ENCODE measurements at places on chromosomes 13 and 19. TPM values are rescaled to one million over a fixed set of nuclear protein-coding genes. Genes with fewer than 3 reads are reported as not detected.
A peak's percentile ranks its signal among the peaks of the same experiment; 100 is the strongest.

DNA sequence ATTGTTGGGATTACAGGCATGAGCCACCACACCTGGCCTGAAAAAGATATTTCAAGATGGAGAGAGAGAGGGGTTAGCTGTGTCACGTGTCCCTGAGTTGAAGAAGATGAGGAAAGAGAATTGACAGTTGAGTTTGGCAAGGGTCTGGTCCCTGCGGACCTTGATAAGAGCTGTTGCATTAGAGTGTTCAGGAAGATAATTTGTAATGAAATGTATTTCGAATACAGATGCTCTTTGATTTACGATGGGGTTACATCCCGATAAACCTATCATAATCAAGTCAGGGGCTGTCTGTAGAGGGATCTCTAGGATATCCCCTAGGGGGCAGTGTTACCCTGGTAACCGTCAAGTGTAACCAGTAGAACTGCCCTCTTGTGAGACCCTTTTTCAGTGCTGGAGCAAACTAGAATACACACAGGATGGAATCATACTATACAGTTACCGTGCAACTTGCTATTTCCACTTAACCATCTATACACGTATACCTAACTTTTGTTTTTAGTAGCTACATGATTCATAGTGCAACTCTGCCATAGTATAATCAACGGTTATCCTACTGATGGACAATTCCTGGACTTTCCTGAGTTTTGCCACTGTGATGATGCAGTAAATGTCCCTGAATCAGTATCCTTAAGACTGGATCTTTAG is 1.5 kb upstream of the ELOF1 start:
- peaks cover 38% of the 10 kb centered on the region for H3K4me1 ChIP-seq
- peak overlapping the region; percentile 81 for H3K27ac ChIP-seq
- H3K36me3 ChIP-seq: peaks cover 15% of the 10 kb centered on the region
- DNase-seq: peak; percentile 78
- H3K27me3 ChIP-seq: no peaks in the 10 kb centered on the region
- H3K4me3 ChIP-seq: peak overlapping the region; percentile 90

DNA sequence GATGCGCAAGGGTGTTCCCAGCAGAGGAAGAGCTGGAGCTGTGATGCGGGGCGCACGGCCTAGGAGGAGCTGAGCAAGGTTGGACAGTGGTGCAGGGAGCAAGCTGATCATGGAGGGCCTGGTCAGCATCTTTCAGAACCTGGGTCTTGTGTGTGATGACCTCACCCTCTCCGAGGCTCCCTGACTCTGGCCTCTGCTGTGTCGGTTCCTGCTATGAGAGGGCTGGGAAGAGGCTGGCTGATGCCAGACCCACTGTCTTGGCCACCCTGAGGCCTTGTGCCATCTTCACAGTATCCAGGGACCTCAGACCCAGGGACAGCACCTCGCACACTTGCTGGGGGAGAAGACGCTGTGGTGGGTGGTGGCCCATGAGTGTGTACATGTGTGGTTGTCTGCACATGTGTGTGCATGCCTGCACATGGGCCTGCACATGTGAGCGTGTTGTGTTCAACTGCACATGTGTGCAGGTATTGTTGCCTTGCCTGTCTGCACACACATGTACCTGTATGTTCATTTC is 16.5 kb upstream of the C13orf46 start:
- DNase-seq: peak; percentile 4
- no peaks in the 10 kb centered on the region for H3K27me3 ChIP-seq
- H3K27ac ChIP-seq: peak overlapping the region; percentile 71
- peaks cover 7% of the 10 kb centered on the region for H3K4me1 ChIP-seq

DNA sequence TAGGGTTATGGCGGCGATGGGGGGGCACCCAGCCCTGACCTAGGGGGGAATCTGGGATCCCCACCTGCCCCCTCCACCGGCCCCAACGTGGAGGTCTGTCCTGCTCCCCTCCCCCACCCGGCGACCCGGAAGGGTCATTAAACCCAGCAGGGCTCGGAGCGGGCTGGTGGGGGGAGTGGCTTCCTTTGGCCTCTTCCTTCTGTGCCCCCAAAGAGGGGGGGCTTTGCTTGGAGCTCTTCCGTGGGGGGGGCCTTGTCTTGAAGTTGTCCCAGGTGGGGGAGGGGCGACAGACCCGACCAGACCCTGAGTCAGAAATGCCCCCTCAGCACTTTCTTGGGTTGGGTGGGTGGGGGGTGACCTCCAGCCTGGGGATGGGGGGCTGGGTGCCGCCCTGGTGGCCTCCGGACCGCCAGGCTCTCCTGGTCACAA is 1.5 kb downstream of the ARID3A start:
- peaks cover 10% of the 10 kb centered on the region for H3K4me1 ChIP-seq
- no peak overlapping the region for H3K4me3 ChIP-seq
- H3K27ac ChIP-seq: no peak overlapping the region
- no peaks in the 10 kb centered on the region for H3K27me3 ChIP-seq
- peaks cover 3% of the 10 kb centered on the region for H3K36me3 ChIP-seq
- no peak for DNase-seq

DNA sequence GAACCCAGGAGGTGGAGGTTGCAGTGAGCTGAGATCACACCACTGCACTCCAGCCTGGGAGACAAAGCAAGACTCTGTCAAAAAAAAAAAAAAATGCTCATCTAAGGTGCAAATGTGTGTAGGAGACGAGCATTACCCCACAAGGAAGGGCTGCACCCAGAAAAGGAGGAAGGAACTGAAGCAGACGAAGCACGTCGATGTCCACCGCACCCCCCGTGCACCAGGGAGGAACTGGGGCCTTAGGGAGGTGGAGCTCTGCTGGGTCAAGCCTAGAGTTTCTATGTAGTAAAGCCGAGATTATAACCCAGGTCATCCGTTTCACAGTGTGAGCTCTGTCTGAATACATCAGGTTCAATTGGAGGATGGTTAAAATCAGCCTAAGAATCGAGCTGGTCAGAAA is 1.1 kb downstream of the VSTM1 start:
- H3K36me3 ChIP-seq: no peaks in the 10 kb centered on the region
- no peaks in the 10 kb centered on the region for H3K4me1 ChIP-seq
- peaks cover 11% of the 10 kb centered on the region for H3K27me3 ChIP-seq
- DNase-seq: no peak

DNA sequence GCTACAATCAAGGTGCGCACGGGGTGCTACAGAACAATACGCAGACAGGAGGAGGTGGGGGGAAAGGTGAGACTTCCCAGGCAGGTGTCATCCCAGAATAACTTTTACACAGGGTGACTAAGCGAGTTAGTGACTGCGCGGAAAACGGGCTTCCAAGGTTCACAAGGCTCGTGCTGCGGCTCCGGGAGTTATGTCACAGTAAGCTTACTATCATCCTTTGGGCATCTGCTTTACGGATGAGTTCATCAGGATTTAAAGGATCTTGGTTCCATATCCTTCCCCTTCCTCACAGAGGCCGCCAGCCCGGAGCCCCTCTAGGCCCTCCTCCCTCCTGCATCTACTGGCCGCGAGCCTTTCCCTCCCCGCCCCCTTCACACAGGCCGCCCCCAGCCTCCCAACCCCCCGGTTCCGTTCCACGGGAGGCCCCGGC is 474 bp upstream of the IFT88 start:
- H3K4me3 ChIP-seq: peak overlapping the region; percentile 81
- H3K36me3 ChIP-seq: peaks cover 12% of the 10 kb centered on the region
- H3K27me3 ChIP-seq: no peaks in the 10 kb centered on the region
- H3K4me1 ChIP-seq: peaks cover 12% of the 10 kb centered on the region

DNA sequence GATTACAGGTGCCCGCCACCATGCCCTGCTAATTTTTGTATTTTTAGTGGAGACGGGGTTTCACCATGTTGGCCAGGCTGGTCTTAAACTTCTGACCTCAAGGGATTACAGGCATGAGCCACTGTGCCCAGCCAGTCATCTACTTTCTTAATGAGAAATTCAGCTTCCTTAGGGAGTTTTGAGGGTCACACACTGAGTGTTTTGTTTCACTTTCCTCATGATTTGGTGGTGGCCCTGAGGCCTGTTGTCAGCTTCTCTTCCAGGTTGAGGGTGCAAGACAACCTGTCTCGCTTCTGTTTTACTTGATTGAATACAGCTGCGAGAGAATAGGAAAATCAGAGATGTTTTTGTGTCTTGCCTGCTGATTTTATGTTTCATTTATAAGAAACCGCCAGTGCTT is 9.9 kb downstream of the FRY start:
- H3K36me3 ChIP-seq: peaks cover 2% of the 10 kb centered on the region
- peak; percentile 11 for DNase-seq
- H3K27ac ChIP-seq: peak overlapping the region; percentile 28
- peaks cover 62% of the 10 kb centered on the region for H3K4me1 ChIP-seq
- no peak overlapping the region for H3K4me3 ChIP-seq

- peak overlapping the region; percentile 69 for H3K4me3 ChIP-seq
- H3K27ac ChIP-seq: peak overlapping the region; percentile 92
- no peaks in the 10 kb centered on the region for H3K27me3 ChIP-seq
- DNase-seq: no peak
- H3K4me1 ChIP-seq: peaks cover 27% of the 10 kb centered on the region
Observed at GRCh38 chr13:32737111-32737571, 150.9 kb downstream of the PDS5B start.

DNA sequence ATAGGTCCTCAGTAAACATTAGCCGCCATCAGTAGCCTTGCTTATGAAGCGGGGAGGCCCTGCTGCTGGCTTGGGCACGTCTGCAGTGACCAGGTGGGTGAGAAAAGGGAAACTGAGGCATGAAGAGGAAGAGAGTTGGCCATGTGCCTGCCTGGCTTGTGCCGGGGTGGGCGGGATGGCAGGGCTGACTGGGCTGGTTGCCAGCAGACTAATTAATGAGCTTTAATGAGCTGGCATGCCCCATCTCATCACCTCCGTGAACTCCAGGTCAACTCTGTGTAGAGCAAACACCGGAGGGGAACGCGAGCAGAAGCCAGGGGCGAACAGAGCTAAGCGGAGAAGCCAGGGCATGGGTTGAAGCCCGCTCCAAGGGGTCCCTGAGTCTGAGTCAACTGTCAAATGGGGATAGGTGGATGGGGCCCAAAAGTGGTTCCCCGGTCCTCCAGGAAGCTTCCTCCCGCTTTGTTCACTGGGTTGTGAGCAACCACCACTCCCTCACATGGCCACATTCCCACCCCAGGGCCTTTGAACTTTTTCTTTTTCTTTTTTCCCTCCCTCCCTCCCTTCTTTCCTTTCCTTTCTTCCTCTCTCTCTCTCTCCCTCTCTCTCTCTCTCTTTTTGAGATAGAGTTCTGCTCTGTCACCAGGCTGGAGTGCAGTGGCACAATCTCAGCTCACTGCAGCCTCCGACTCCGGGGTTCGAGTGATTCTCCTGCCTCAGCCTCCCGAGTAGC is 8.7 kb downstream of the NR2F6 start:
- peaks cover 6% of the 10 kb centered on the region for H3K36me3 ChIP-seq
- no peaks in the 10 kb centered on the region for H3K27me3 ChIP-seq
- H3K27ac ChIP-seq: no peak overlapping the region
- H3K4me3 ChIP-seq: no peak overlapping the region
- DNase-seq: no peak

ZNF444 gene
- 32.2 TPM for total RNA-seq

SIGLECL1 gene
- not detected for total RNA-seq

C19orf81 gene
- 1.3 TPM for total RNA-seq

LRRC25 gene
- total RNA-seq: not detected

MUC16 gene
- not detected for total RNA-seq

ZNF835 gene
- 4.5 TPM for total RNA-seq

SYCN gene
- not detected for total RNA-seq

PRODH2 gene
- total RNA-seq: not detected
